Glutamatergic neuron (in vitro differentiated cells): ENCODE measurements at places on chromosomes 11 and 22.

GRCh38 chr11:10540915-10541560 lies at the start of gene RNF141:
RNF141 (minus strand) TSS chr11:10541187; CDS start chr11:10534158, 7,029 bp downstream.
- DNase-seq, result peak; percentile 100

DNA sequence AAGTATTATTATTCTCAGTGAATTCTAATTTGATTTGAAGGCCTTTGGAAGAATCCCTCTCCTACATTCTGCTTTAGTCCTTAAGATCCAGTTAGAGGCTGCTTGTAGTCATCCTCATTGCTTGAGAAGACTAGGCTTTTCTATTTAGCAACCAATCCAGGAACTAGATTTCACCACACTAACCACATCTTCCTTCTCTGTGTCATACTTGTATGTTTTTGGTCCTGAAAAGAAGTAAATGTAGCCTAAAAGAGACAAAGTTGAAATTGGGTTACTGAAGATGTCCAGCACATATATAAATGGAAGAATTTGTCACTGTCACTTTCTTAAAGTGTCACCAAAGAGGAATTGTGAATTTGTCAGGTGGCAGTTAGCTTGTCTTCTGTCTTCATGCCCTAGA lies 46.6 kb upstream of the MMP7 start:
- no peak for DNase-seq

- DNase-seq, result no peak
Measured at GRCh38 chr11:131811383-131811782, 441.0 kb downstream of the NTM start.

DNA sequence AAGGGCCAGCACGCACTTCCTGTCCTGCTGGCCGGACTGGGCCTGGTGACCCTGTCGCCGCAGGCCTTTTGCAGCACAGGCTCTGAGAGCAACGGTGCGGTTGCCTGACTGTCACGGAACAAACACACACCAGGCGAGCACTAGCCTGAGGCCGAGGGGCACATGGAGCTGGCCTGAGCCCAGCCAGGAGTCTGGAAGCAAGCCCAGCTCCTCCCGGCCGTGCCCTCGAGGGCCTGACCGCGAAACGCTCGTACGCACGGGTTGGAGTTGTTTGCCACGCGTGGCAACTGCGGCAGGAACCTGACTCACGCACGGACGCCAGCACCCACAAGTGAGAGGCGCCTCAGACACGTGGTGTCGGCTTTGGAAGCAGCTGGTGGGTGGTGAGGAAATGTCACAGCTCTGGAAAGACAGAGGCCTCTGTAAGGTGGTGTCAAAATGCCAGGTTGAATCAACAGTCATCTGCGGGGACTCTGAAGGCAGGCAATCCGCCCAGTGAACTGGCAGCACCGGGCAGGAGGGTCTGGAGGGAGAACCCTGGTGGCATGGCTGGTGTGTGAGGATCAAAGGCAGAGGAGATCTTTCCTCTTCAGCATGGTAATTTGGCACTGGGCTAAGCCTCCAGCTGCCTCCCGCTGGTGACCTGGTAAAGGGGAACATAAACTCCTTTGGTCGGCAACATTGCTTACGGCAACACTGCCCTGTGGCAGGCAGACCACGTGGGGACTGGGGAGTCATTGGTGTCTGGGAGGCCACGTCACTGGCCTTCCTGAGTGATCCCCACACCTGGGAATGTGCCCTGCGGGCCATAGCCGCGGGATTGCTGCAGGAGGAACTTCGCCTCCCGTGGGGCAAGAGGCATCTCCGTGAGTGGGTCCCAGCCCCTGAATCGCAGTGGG lies 15.3 kb upstream of the IL17REL start:
- no peak for DNase-seq

DNA sequence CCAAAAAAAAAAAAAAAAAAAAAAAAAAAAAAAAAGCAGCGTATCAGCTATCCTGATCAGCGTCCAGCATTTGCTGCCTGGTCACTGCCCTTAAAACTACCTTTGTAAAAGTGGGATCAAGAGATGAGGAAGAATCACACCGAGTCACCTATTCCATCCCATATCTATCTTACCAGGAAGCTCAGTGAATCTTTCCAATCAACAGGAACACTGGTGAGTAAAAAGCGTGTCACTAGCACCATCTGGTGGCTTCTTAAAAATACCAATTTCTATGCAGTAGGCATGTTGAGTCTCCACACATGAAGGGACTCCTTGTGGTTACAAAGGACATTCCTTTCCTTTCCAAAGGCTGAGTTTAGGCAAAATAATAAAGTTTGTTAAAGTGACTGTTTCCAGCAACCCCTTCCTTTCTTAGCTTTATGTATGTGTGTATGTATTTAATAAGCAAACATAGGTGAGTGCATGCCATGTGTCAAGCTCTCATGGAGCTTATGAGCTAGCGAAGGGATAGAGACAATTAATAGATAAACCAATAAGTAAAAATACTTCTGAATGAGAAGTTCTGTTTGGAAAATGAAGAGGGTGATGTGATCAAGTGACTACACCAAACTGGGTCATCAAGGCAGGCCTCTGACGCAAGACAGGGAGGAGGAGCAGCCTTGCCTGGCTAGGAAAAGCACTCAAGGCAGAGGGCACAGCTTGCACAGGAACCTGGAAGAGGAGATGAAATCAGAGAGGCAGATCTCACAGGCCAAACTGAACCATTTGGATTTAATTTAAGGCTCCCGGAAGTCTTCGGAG lies 13.9 kb upstream of the TP53AIP1 start:
- DNase-seq, result no peak

DNA sequence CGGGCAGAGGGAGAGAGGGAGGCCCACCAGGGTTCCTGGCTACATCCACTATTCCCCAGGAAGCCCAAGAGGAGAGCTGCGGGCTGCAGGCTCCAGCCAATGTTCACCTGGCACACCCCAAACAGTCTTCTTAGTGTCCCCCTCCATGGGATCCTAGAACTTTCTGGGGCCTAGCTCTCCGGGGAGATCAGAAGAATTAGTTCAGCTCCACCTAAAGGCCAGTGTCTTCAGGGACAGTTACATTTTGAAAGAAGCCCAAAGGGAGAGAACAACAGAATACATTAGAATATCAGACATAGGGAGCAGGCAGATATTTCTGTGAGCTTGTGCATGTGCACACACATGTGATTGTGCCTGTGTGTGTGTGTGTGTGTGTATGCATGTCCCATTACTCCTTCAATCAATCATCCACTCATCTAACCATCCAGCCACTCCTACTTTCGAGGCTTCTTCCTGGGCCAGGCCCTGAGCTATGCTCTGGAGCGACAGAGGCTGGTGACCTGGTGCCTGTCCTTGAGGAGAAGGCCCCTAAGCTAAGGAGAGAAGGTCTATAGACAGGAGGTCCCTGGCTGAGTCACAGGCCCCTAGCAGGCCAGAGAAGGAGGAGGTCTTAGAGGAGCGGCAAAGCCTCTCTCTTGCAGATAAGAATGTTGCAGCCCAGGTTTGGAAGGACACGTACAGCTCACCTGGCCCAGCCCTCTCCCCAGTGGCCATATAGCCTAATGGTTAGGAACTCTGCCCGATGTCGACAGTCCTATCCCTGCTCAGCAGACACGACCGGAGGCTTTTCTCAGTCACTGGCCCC lies 165.5 kb downstream of the DSCAML1 start:
- DNase-seq, result peak; percentile 6

DNA sequence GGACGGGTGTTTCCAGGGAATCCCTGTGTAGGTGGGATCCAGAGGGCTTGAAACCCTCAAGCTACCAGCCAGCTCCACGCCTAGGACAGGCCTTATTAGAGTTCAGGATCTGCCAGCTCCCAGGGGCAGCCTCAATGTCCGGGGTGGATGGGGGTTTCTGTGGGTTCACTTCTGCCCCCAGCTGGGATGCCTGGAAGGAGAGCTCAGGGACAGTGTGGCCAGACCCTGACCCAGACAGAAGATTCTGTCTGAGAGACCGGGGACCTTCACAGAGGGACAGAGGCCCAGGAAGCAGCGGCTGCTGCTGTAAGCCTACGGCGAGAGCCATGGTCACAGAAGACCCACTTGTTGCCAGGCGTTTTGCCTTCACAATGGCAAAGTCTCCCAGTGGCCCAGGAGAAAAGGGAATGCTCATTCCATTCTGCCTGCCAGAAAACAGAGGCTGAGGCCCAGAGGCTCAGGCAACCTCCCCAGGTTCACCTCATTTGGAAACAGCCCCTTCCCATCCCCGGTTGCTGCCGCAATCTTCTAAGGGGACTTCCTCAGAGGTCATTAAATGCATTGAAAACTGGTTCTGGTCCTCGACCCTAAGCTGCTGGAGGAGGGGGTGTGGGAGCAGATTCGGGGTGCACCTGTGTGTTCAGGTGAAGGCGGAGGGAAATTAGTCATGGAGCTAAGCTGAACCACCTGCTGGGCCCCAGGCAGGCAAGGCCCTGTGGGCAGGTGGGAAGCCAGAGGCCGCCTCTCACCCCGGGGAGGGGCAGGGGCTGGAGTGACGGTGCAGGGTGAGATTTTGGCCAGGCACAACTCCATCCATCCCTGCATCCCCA lies 4.9 kb upstream of the KRTAP5-6 start:
- DNase-seq, result no peak

- DNase-seq, result no peak
Measured at GRCh38 chr11:25485315-25485714, 846.6 kb upstream of the ANO3 start.

- no peak for DNase-seq
Measured at GRCh38 chr11:31424652-31425051, 55.0 kb downstream of the DNAJC24 start.

- no peak for DNase-seq
Measured at GRCh38 chr11:65316227-65317024, 1.8 kb downstream of the CDC42EP2 start.

DNA sequence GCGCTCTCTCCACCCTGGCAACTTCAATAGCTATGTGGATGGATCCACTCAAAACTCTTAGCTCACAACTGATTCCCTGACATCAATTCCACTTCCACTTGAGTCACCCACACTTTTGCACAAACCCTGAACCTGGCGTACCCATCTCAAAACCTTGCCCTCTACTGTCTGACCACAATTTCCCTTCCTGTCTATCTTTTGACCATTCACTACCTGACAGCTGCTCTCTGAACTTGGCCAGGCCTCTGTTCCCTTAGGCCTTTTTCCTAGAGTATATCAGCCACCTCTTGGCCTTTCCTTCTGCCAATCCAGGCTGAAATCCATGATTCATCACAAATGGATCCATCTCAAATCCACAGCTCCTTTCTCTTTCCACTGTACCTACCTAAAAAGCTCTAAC lies 106.0 kb downstream of the RPL27A start:
- DNase-seq, result no peak

- no peak for DNase-seq
Measured at GRCh38 chr22:44516841-44517240, 18.8 kb upstream of the RTL6 start.

DNA sequence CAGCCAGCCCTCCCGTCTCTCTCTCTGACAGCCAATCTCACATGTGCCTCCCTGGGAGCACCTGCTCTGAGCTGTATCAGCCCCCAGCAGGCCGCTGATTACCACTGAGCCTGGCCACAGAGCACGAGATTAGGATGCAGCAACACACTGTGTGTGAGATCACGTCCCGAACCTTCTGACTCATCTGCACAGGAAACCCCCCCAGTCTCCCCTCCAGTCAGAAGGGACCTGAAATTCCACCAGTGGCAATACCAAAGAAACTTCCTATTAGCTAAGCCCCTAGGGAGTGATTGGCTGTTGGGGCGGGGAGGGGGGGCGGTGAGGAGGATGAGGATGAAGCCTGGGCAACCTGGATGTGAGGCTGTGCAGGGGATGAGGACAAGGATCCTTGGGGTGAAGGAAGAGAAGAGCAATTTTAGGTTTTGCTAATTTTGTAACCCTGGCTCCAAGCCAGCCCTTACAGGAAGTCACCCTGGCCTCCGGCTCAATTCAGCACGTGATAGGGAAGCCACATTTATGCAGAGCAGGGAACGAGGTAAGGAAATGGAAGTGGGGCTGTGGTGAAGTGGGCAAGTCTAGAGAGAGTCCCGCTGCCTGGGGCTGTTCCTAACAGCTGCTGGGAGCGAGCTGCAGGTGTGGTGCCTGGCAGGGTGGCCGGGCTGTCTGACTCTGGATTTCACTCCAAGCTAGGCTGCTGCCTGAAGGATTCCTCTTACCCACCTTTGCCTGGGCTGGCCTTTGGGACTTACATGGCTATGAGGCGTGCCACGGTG lies 1.9 kb downstream of the SLC43A3 start:
- DNase-seq, result no peak

DNA sequence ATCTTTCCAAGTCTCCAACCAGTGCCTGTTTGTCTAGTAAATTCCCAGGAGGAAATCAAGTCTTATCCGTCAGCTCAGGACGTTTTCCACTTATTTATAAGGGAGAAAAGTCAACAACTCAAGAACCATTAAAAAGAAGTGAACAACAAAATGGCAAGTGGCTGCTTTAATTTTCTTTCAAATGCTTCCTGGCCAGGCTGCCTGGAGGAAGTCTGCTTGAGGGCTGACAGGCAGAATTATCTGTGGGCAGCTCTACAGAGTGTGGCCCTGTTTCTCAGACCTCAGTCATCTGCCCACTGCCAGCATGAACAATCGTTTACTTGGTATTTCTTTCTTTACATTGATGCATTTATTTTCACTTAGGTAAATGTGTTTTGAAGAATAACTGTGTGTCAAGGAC lies 281.9 kb upstream of the ISX start:
- DNase-seq, result no peak
